T-helper 2 cell (primary cell): ENCODE measurements at places on chromosomes 2 and 18.

DNA sequence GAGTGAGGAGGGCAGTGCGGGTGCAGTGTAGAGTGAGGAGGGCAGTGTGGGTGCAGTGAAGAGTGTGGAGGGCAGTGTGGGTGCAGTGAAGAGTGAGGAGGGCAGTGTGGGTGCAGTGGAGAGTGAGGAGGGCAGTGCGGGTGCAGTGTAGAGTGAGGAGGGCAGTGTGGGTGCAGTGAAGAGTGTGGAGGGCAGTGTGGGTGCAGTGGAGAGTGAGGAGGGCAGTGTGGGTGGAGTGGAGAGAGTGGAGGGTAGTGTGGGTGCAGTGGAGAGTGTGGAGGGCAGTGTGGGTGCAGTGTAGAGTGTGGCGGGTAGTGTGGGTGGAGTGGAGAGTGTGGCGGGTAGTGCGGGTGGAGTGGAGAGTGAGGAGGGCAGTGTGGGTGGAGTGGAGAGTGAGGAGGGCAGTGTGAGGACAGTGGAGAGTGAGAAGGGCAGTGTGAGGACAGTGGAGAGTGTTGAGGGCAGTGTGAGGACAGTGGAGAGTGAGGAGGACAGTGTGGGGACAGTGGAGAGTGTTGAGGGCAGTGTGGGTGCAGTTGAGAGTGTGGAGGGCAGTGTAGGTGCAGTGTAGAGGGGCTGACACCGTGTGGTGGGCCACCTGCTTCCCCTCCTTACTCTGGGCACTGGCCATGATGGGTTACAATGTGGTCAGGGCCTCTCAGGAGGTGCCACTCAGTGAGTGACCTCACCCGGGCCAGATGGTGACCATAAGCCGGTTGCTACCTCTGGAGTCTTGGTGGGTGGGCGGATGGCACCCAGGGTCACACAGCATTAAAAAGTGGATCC is 28.5 kb downstream of the INPP4A start:
- DNase-seq, result no peak

DNA sequence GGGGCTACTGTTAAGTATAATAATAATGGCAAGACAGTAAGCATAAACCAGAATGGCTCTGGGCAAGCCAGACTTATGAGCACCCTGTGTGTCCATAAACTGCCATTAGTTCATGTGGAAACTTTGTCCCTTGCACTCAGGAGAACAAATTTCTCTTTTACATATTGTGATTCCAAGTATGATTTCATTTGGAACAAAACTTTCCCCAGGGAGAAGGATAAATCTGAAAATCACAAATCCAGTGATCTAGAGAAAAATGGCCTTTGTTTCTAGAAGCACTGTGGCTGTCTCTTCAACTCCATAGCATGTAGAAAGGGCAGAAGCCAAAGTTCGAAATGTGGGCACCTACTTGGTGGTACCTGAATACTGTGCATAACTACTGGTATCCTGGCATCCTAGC is 823.7 kb upstream of the SOX11 start:
- DNase-seq, result no peak

GRCh38 chr2:118121986-118122524 is 33.8 kb downstream of the INSIG2 start:
- no peak for DNase-seq

- DNase-seq, result no peak
Observed at GRCh38 chr2:177822941-177823340, 249.6 kb downstream of the PDE11A start.

- DNase-seq, result no peak
Observed at GRCh38 chr2:127562936-127563335, 27.5 kb downstream of the MYO7B start.

DNA sequence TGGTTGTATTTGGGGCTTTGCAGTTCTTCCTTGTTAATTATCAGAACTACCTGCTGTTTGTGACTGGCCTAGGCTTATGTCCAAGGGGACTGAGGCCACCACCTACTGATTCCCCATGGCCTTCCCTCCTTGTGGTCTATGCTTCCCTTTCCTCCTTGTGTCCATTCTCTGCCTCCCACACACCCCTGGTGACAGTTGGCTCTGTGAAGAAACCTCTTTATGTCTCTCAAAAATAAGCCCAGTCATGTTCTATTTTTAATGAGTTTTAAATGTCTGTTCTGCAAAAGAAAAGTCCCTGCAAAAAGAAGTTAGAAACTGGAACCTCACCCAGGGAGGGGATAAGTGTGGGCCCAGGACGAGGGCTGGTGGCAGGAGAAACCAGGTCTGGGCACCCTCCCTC is 105.0 kb downstream of the SMC6 start:
- no peak for DNase-seq
